ENCODE measurements at places on chromosomes 4 and X.

DNA sequence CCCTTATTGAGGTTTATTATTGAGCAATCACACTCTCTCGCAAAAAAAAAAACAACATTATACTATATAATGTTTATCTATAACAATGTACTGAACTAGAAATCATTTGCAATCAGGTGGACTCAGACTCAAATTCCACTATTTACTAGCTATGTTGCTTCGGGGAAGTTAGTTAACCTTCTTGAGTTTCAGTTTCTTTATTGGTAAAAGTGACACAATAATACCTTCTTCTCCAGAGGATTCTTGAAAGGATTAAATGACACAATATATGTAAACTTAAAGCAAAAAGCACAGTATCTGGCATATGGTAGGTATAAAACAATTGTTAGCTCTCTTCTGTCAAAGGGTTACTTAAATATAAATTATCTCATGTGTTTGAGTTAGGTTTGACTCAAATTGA lies 31.5 kb upstream of the HDAC8 start:
- no peak for DNase-seq

- peak; percentile 85 for DNase-seq
Measured at GRCh38 chr4:2462218-2462991, 6.5 kb upstream of the RNF4 start.

DNA sequence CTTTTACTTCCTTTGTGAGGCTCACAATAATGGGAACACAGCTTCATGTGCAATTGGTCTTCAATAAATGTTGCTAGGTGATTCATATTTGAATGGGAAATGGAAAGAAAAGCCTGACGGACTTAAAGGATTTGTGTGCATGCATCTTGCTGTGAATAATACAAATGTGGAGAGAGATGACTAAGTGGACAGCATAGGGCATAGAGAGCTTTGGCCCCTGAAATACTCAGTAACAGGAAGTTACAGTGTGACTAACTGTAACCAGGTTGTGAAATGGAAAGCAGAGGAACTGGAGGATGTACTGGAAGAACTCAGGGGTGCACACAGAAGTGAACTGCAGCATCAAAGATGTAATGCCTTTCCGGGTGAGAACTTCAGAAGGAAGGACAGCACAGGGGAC lies 206.7 kb downstream of the MGST2 start:
- peak; percentile 78 for DNase-seq

DNA sequence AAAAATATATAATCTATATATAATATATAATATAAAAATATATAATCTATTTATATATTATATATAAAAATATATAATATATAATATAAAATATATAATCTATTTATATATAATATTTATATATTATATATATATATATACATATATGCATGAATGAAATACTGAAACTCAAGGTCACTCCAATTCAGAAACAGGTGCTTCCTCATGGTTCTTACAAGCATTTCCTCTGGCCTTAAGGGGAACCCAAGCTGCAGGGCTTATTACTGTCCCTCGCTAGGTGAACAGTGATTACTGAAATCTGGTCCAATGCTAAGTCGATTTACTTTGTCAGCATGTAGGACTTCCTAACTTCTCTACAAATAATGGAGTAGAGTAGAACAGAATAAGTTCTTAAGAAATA lies 174.3 kb downstream of the GPM6A start:
- no peak for DNase-seq

GRCh38 chrX:136708348-136708747 lies 60.4 kb downstream of the CD40LG start:
- DNase-seq = peak; percentile 54

GRCh38 chrX:40571600-40571999 lies 9.2 kb upstream of the ATP6AP2 start:
- DNase-seq = no peak

- DNase-seq = no peak
Measured at GRCh38 chr4:25290490-25291067, 22.0 kb upstream of the ZCCHC4 start.

DNA sequence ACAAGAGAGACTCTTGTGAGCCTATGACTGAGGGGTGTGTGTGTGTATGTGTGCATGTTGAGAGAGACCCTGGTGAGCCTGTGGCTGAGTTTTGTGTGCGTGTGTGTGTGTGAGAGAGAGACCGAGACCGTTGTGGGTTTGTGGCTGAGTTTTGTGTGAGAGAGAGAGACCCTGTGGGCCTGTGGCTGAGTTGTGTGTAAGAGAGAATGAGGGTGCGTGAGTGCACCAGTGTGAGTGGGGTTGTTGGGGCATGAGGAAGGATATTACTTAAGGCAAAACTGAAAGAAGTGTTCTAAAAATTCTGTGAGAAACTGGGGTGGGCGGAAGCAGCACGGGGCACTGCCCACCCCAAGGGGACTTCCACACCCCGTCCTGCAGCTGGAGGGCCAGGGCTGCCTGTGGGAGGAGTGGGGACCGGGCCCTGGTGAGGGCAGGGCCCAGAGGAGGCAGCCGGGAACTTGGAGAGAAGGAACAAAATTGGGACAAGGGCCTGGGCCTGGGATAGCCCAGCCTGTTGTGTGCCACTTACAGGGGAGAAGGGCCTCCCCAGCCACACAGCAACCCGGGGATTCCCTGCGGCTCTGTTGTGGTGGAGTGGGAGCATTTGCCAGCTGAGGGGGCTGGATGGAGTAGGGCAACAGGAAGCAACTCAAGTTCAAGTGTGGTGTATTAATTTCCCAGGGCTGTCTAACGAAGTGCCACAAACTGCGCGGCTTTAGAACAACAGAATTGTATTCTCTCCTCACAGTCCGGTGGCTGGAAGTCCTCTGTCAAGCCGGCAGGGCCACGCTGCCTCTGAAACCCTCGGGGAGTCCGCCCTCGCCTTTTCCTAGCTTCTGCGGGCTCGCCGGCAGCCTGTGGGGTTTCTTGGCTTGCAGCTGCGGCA lies 22.1 kb downstream of the TMEM131L start:
- DNase-seq = peak; percentile 69

DNA sequence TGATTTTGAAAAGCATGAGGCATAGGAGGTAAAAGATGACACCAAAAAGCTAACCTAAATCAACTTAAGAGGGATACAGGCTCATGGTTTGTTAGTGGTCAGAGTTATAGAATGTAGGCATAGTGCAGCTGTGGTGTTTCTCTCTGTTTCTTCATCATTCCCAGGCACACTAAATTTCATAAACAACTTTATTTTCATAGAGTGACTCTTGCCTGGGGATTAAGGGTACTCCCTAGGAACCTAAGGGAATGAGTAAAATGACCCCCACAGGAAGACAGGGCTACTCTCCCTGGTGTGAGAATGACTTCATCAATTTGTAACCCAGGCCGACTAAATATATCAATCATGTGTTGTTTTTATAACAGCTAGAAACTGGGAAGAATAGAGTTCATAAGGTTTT lies 11.1 kb downstream of the FABP2 start:
- no peak for DNase-seq

Data from hematopoietic multipotent progenitor cell treated with erythropoietin and hydrocortisone succinate and interleukin-3 and kit ligand, for 4 days (in vitro differentiated cells).